A375 (cell line): ENCODE measurements at places on chromosomes 11 and 22. TPM values are rescaled to one million over a fixed set of nuclear protein-coding genes. Genes with fewer than 3 reads are reported as not detected.

Gene CATSPER1
- total RNA-seq, result 9.7 and 11.3 TPM in 2 replicates

Gene TLCD5
- 8.8 and 10.8 TPM in 2 replicates for total RNA-seq

Gene SUSD2
- 6.1 and 7.4 TPM in 2 replicates for total RNA-seq

Gene VSIG2
- total RNA-seq, result not detected in 2 replicates

Gene IRAG1
- 0.08 and 0.19 TPM in 2 replicates for total RNA-seq

Gene ME3
- total RNA-seq, result 25.1 and 35.6 TPM in 2 replicates

Gene OR5B21
- not detected in 2 replicates for total RNA-seq

Gene SLC35E4
- 7.3 and 9.0 TPM in 2 replicates for total RNA-seq

Gene C11orf16
- total RNA-seq, result not detected in 2 replicates

Gene C11orf42
- not detected in 2 replicates for total RNA-seq

Gene FXYD2
- not detected in 2 replicates for total RNA-seq

Gene SLC5A12
- total RNA-seq, result 0.38 and 0.61 TPM in 2 replicates

Gene TSPO
- 236 and 274 TPM in 2 replicates for total RNA-seq

Gene MDK
- total RNA-seq, result 151 and 183 TPM in 2 replicates

Gene BACE1
- 17.3 and 25.3 TPM in 2 replicates for total RNA-seq

Gene TTLL1
- total RNA-seq, result 4.3 and 5.7 TPM in 2 replicates

Gene SAMM50
- total RNA-seq, result 29.8 and 31.8 TPM in 2 replicates

Gene CARNS1
- 0.03 and 0.26 TPM in 2 replicates for total RNA-seq

Gene OR8G5
- total RNA-seq, result 1.1 TPM in 1 of 2 replicates, not detected in the other

Gene PRODH
- total RNA-seq, result 0.58 and 0.75 TPM in 2 replicates
